K562 (cell line): ENCODE measurements at places on chromosomes 16 and 17. TPM values are rescaled to one million over a fixed set of nuclear protein-coding genes. Genes with fewer than 3 reads are reported as not detected.

GRCh38 chr16:16828913-16829398 lies 450.0 kb downstream of the NPIPA7 start:
- H3K4me3 ChIP-seq = no peak overlapping the region
- H3K36me3 ChIP-seq = no peaks in the 10 kb centered on the region
- peaks cover 4% of the 10 kb centered on the region; the same call in 1 of the 2 replicates for H3K4me1 ChIP-seq
- H3K27me3 ChIP-seq = no peaks in the 10 kb centered on the region

DNA sequence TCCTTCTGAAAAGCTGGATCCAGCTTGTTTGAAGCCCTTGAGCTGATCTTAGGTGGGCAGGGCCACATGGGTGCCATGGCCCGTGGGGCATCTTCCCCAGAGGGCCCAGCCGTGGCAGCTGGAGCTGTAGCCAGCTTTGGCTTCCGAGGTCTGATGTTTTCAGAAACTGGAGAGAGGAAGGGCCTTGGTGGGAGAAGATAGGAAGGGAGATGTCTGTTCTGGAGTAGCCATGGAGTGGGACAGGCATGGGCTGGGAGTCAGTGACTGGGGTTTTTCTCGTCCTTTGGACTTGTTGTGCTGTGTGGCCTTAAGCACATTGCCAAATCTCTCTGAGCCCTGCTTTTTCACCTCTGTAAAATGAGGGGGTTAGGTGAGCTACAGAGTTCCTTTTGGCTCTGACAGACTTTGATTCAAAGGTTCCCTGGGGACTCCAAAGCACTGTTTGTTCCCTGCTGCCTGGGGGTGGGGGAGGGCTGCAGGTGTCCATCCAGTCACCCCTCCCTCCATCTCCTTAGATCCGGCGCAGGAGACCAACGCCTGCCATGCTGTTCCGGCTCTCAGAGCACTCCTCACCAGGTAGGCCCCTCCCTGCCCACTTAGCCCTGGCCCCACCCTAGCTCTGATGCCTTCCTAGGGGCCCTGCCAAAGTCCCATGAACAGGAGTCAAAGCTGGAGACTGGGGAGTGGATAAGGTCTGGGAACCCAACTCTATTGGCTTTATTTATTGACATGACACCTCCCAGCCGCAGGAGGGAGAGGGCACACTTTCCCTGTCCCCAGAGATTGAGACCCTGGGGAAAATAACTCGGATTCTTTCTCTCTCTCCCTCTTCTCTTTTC lies 2.1 kb downstream of the PPP1R1B start:
- H3K4me1 ChIP-seq = peaks cover 41% of the 10 kb centered on the region
- H3K36me3 ChIP-seq = no peaks in the 10 kb centered on the region
- no peak overlapping the region for H3K27ac ChIP-seq
- no peak overlapping the region for H3K4me3 ChIP-seq
- H3K27me3 ChIP-seq = no peaks in the 10 kb centered on the region

DNA sequence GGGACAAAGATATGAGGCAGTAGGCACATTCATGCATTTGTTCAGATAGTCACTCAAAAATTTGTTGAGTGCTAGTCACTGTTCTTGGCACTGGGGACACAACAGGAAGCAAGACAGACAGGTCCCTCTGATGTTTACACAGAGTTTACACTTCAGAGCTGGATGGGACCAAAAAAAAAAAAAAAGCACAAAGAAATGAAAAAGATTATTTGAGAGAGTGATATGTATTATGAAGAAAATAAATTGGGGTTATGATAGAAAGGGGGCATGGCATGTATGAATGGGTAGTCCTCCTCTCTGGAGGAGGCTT lies 3.5 kb upstream of the YPEL2 start:
- no peaks in the 10 kb centered on the region for H3K36me3 ChIP-seq
- no peak overlapping the region for H3K27ac ChIP-seq
- no peak overlapping the region for H3K4me3 ChIP-seq
- H3K27me3 ChIP-seq = peaks cover 6% of the 10 kb centered on the region; the same call in 2 of the 3 replicates
- no peak for DNase-seq
- peaks cover 23% of the 10 kb centered on the region for H3K4me1 ChIP-seq

GRCh38 chr17:30426292-30426691 lies 47.6 kb downstream of the CPD start:
- H3K4me3 ChIP-seq = no peak overlapping the region
- H3K4me1 ChIP-seq = no peaks in the 10 kb centered on the region
- peaks cover 30% of the 10 kb centered on the region; the same call in 2 of the 3 replicates for H3K36me3 ChIP-seq
- no peak for DNase-seq
- H3K27ac ChIP-seq = no peak overlapping the region

- no peak for DNase-seq
- H3K27me3 ChIP-seq = peaks cover 62% of the 10 kb centered on the region
- H3K4me1 ChIP-seq = no peaks in the 10 kb centered on the region
- no peak overlapping the region for H3K27ac ChIP-seq
- H3K36me3 ChIP-seq = no peaks in the 10 kb centered on the region
Observed at GRCh38 chr16:31410082-31410481, 16.9 kb downstream of the ITGAD start.

- peaks cover 6% of the 10 kb centered on the region; the same call in 1 of the 2 replicates for H3K4me1 ChIP-seq
- no peak for DNase-seq
- H3K27me3 ChIP-seq = no peaks in the 10 kb centered on the region
- H3K27ac ChIP-seq = no peak overlapping the region
- no peaks in the 10 kb centered on the region for H3K36me3 ChIP-seq
Observed at GRCh38 chr17:75301049-75301448, 11.8 kb upstream of the SLC25A19 start.

The PLXDC1 gene
- not detected in 2 replicates for total RNA-seq

The KRT15 gene
- total RNA-seq = 0.34 and 0.95 TPM in 2 replicates

The JPH3 gene
- total RNA-seq = 0.07 TPM in 1 of 2 replicates, not detected in the other

The NOXO1 gene
- total RNA-seq = not detected in 2 replicates

The TAC4 gene
- not detected in 2 replicates for total RNA-seq

The CACNB1 gene
- total RNA-seq = 6.7 and 7.4 TPM in 2 replicates
